ENCODE measurements at places on chromosomes 1 and 21.

GRCh38 chr1:110337704-110338308 is 1.4 kb upstream of the RBM15 start:
- DNase-seq: peak; percentile 66

- DNase-seq: no peak
Observed at GRCh38 chr21:44438531-44439210, 16.6 kb upstream of the LRRC3 start.

- no peak for DNase-seq
Observed at GRCh38 chr21:24310788-24311187, 1296.5 kb downstream of the MRPL39 start.

DNA sequence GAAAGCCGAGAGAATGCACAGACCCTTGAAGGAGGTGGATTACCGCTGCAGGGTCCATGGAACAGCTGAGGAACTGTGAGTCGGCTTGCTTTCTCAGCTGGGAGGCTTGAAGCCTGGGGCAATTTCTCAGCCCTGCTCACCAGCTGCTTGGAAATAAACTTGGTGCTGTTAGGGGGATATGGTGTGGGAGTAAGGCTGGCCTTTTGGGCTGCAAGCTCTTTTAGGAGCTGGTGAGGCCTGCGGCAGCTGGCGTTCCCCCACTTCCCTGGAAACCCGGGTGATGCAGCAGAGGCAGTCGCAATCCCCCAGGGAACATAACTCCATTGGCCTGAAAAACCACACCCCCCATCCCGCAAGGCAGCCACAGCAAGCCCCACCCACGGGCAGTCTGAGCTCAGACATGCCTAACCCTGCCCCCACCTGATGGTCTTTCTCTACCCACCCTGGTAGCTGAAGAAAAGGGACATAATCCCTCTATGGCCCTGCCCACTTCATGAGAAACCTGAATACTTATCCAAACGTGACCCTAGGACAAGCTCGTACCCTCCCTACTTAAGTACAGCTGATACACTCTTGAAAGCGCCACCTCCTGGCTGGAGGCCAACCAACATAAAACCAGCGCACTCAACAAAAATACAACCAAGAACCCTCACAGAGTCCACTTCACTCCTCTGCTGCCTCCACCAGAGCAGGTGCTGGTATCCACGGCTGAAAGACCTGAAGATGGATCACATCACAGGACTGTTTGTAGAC is 1995.8 kb downstream of the NCAM2 start:
- no peak for DNase-seq

DNA sequence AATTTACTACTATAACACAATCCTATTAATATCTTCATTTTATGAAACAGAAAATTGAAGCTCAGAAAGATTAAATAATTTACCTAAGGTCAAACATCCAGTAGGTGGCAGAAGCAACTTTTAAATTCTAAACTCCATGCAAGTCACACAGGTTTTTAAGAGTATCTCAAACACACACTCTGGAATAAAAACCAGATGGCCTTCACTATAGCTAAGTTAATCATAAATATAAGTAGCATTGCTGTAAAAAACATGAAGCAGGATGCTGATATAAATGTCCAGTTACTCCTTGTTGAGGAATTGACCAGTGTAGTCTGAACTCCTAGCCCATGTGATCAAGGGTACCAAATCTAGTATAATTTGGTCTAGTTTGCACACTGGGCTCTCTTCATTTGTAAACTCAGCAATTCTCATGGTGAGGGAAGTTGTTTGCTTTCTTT is 9.4 kb upstream of the FMO3 start:
- DNase-seq: no peak
